Neural progenitor cell (in vitro differentiated cells): ENCODE measurements at places on chromosomes 7 and 10. TPM values are rescaled to one million over a fixed set of nuclear protein-coding genes. Genes with fewer than 3 reads are reported as not detected.

PLA2G12B gene
- 0.12 TPM in 1 of 2 replicates, not detected in the other for total RNA-seq

AKR1E2 gene
- 3.4 and 4.4 TPM in 2 replicates for total RNA-seq

SPRN gene
- total RNA-seq, result 0.06 and 0.12 TPM in 2 replicates

TIAL1 gene
- 130 and 166 TPM in 2 replicates for total RNA-seq

SCRN1 gene
- total RNA-seq, result 95.9 and 106 TPM in 2 replicates

TSPAN14 gene
- total RNA-seq, result 32.7 and 68.9 TPM in 2 replicates

RPEL1 gene
- not detected in 2 replicates for total RNA-seq

FBXO24 gene
- total RNA-seq, result 1.2 and 2.5 TPM in 2 replicates

LIPM gene
- not detected in 2 replicates for total RNA-seq

ZNF365 gene
- total RNA-seq, result 0.26 and 0.28 TPM in 2 replicates

NPY gene
- not detected in 2 replicates for total RNA-seq

SLC16A9 gene
- 39.6 and 48.5 TPM in 2 replicates for total RNA-seq

TRIM73 gene
- 0.17 and 4.4 TPM in 2 replicates for total RNA-seq

SFRP4 gene
- total RNA-seq, result not detected in 2 replicates

NCF1 gene
- total RNA-seq, result not detected in 2 replicates

PRKCQ gene
- total RNA-seq, result 3.5 TPM in 2 replicates

CRTAC1 gene
- total RNA-seq, result 0.30 and 0.77 TPM in 2 replicates
